OCI-LY7 (cell line): ENCODE measurements at places on chromosomes 7 and 10. TPM values are rescaled to one million over a fixed set of nuclear protein-coding genes. Genes with fewer than 3 reads are reported as not detected.

- DNase-seq = no peak
Measured at GRCh38 chr10:74641659-74642058, 184.7 kb upstream of the KAT6B start.

Gene ZNF277
- total RNA-seq = 20.5 and 22.6 TPM in 2 replicates

DNA sequence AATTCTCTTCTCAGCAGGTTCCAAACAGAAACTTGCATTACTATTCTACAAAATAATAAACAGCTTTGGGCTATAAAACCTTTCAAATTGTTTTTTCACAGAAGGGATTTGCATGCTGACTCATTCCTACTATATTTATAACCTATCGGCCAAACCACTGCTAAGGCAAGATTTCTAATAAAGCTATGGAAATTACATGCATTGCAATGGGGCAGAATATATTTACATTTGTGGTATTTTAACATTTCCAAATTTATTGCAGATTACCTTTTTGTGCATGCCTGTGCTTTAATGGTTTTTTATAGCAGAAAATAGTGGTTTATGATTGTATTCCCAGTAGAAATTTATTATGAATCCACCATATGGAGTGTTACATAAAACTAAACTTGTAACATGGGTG, 69.0 kb upstream of the NPVF start:
- no peak for DNase-seq

DNA sequence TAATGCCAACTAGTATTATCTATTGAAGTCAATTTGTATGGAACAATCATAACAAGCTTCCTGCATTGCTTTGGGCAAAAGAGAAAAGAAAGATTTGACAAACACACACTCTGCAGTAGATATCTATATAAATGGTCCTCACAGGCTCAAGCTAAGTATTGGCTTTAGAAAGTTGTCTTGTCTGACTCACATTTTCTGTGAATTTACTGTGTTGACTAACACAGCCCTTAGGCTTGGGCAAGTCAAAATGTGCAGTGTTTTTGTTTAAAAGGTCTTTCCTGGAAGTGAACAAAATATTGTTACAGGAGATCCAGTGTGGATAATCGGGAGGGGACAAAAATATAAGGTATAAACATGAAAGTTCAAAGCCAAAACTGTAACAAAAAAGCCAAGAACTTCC, 194.4 kb downstream of the RELN start:
- DNase-seq = no peak

DNA sequence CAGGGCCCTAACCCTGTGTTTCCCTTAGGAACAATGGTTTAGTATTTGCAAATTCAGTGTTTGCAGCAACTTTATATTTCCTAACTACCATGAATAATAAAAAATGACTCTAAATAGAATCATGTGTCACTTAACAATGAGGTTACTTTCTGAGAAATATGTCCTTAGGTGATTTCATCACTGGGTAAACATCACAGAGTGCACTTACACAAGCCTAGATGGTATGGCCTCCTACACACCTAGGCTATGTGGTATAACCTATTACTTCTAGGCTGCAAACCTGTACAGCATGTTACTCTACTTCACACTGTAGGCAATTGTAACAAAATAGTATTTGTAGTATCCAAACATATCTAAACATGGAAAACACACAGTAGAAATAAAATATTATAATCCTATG, 1174.6 kb upstream of the LRRTM3 start:
- no peak for DNase-seq

Gene CHAT
- not detected in 2 replicates for total RNA-seq

Gene PON1
- total RNA-seq = not detected in 2 replicates

- DNase-seq = no peak
Measured at GRCh38 chr10:98373260-98374040, 41.5 kb downstream of the PYROXD2 start.

Gene SNCG
- total RNA-seq = not detected in 2 replicates

DNA sequence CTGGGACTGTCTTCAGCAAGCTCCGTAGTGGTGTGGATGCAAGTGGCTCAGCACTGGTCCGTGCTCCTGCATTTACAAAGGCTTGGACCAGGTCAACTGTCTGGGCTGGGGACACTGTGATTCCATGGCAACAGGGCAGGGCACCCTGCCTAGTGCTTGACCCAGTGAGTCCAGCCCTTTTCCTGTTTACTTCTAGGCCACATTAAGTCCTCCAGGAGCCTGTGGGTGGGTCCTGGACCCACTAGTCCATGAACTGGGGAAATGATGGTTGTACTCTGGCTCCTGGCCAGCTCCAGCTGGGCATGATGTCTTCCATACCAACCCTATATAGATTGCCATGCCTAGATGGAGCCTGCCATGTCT, 152.0 kb downstream of the RPS24 start:
- no peak for DNase-seq

- no peak for DNase-seq
Measured at GRCh38 chr10:119231654-119232053, 24.3 kb downstream of the GRK5 start.

GRCh38 chr7:110774071-110774470, 316.9 kb upstream of the LRRN3 start:
- DNase-seq = no peak

DNA sequence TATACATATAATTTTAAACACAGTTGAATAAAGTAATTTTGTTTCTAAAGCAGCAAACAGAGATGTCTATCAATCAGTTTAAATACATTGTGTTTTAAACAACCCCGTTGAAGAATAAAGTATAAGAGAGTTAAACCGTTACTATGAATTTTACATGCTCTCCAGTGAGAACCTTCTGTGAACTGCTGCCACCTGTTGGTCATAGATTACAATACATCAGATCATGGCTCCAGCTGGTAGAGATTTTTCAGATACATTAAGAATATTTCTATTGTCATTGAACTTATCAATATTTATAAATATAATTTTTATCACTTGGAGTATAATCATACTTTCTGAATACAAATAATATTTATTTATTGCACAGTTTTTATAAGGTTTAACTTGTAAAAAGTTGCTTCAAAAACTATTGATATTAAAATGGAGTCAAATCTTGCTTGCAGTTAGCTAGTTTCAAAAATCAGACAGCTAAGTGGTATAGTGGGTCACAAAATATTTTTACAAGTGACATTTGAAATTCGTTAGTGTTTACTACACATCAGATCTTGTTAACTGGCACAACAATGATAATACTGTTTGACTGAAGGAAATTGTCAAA, 561.2 kb upstream of the PHF14 start:
- peak; percentile 47 for DNase-seq

DNA sequence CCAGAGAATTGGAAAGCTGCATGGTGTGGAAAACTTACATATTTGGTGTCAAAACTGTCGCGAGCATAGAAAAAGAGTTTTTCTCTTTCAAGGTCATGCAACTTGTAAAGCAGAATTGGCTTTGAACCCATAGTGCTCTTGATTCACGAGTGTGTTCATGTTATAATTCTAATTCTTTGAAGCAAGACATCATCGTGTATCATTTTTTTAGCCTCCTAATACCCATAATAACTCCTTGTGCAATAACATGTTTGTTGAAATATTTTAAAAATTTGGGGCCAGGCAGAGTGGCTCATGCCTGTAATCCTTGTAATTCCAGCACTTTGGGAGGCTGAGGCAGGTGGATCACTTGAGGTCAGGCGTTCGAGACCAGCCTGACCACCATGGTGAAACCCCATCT, 4.2 kb downstream of the CCL24 start:
- no peak for DNase-seq

Gene GRB10
- not detected in 2 replicates for total RNA-seq

Gene MORN4
- total RNA-seq = 5.4 TPM in 2 replicates

Gene SPDYE1
- total RNA-seq = not detected in 2 replicates

GRCh38 chr10:101018600-101019439, 12.1 kb downstream of the PDZD7 start:
- DNase-seq = peak; percentile 63

Gene SEMA3C
- not detected in 2 replicates for total RNA-seq

DNA sequence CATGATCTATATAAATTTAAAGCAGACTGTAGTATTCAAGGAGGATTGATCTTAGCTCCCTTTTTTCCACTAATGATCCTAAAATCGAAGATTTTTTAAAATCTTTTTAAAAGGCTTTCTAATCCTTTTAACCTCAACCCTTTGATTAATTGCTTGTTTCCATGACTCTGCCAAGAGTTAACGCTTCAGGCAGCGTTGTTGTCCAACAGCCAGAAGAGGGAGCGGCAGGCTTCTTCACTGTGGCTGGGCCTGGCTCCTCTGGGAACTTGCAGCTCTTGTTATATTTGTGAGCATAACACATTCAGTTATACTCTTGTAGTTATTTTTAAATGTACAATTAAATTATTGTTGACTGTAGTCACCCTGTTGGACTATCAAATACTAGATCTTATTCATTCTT, 26.3 kb downstream of the CRCP start:
- no peak for DNase-seq

GRCh38 chr7:147279964-147280374, 1163.4 kb downstream of the CNTNAP2 start:
- DNase-seq = no peak
